ENCODE measurements at places on chromosomes 2 and 18.

GRCh38 chr2:48488545-48488944 lies 41.4 kb upstream of the STON1 start:
- H3K4me3 ChIP-seq: no peak overlapping the region
- H3K27me3 ChIP-seq: no peaks in the 10 kb centered on the region
- no peak for DNase-seq
- peaks cover 16% of the 10 kb centered on the region for H3K36me3 ChIP-seq
- no peak overlapping the region for H3K27ac ChIP-seq
- H3K4me1 ChIP-seq: no peaks in the 10 kb centered on the region

DNA sequence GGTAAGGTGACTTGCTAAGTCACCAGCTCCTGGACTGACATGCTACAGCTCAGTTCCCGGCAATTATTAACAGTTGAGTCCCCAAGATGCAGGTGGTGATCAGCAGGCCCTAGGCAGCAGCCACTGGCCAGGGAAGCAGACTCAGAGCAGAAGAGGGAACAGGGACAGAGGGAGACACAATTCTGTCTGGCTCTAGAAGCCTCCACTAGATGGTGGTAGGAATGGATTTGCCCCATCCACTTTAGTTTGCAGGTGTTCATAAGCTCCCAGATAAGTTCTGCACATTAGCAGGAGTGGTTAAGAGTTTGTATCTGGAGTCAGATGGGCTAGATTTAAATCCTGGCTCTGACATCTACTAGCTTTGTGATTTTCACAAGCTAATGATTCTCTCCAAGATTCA lies 25.5 kb upstream of the SLC1A4 start:
- H3K36me3 ChIP-seq: no peaks in the 10 kb centered on the region
- no peak overlapping the region for H3K4me3 ChIP-seq
- H3K4me1 ChIP-seq: no peaks in the 10 kb centered on the region

DNA sequence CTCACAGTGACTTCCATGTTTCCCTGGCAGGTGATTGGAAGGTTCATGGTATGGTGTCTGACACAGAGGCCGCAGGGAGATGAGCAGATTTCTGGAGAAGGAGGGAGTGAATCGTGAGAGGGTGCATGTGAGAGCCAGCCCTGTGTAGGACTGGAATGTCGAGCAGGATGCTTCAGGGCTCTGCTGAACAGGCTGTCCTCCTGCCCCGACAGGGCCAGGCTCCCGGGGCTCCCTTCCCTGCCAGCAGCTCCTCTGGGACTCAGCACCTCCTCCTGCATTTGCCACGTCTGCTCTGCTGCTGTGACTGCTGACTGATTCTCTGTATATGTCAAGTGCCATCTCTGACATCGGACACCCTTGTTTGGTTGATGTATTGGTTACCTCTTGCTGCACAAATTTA lies 38.5 kb upstream of the INHBB start:
- peaks cover 4% of the 10 kb centered on the region for H3K4me1 ChIP-seq
- no peak overlapping the region for H3K4me3 ChIP-seq
- peaks cover 10% of the 10 kb centered on the region for H3K27me3 ChIP-seq
- H3K27ac ChIP-seq: no peak overlapping the region
- DNase-seq: no peak

DNA sequence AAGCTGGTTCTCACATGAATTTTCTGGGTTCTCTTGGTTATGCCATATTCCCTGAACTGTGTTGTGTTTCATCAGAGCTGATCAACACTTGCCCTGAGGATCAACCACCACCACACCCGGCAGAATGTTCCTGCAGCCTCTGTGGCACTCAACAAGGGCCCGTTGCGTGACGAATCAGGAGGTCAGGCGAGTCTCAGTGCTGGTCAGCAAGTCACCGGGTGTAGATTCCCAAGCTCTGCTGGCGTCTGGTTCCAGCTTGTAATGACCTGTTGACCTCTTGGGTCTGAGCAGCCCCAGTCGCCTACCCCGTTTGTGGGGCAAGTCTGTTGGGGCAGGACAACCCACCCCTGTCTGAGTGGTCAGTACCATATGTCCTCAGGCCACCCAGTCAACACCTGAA lies 46.0 kb downstream of the ADCY3 start:
- no peak overlapping the region for H3K27ac ChIP-seq
- no peaks in the 10 kb centered on the region for H3K36me3 ChIP-seq
- H3K27me3 ChIP-seq: no peaks in the 10 kb centered on the region

- peaks cover 26% of the 10 kb centered on the region for H3K4me1 ChIP-seq
- H3K4me3 ChIP-seq: peak overlapping the region; percentile 20
- peaks cover 1% of the 10 kb centered on the region for H3K36me3 ChIP-seq
- DNase-seq: no peak
- no peaks in the 10 kb centered on the region for H3K27me3 ChIP-seq
Observed at GRCh38 chr2:237674731-237675276, 47.4 kb downstream of the LRRFIP1 start.

GRCh38 chr18:69567813-69568488 lies 167.3 kb downstream of the DOK6 start:
- H3K4me3 ChIP-seq: no peak overlapping the region
- peaks cover 11% of the 10 kb centered on the region for H3K36me3 ChIP-seq
- no peaks in the 10 kb centered on the region for H3K4me1 ChIP-seq
- no peak overlapping the region for H3K27ac ChIP-seq
- DNase-seq: no peak

DNA sequence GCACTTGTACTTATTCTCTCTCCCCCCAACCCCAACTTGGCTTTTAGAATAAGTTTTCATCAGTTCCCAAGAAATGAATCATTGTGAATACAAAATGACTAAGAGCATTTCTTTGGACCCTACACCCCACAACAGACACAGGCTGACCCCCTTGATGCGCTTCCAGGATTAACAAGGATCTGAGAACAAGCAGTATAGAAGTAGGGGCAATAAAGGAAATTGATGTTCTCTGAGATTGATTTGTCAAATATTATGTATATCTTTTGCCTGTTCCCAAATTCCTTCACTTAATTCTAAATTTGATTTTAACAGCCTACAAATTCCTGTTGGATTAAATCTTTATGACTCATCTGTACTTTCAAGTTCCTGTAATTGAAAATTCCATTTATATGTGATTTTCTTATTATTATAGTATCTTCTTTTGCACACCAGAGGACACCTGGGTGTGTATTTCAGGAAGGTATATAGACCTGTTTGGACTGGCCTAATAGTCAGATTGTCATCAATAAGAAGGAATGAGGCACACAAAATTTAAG lies 10.2 kb upstream of the PTPN4 start:
- no peaks in the 10 kb centered on the region for H3K36me3 ChIP-seq
- H3K4me3 ChIP-seq: no peak overlapping the region
- peaks cover 2% of the 10 kb centered on the region for H3K4me1 ChIP-seq
- H3K27me3 ChIP-seq: peaks cover 43% of the 10 kb centered on the region
- no peak for DNase-seq

DNA sequence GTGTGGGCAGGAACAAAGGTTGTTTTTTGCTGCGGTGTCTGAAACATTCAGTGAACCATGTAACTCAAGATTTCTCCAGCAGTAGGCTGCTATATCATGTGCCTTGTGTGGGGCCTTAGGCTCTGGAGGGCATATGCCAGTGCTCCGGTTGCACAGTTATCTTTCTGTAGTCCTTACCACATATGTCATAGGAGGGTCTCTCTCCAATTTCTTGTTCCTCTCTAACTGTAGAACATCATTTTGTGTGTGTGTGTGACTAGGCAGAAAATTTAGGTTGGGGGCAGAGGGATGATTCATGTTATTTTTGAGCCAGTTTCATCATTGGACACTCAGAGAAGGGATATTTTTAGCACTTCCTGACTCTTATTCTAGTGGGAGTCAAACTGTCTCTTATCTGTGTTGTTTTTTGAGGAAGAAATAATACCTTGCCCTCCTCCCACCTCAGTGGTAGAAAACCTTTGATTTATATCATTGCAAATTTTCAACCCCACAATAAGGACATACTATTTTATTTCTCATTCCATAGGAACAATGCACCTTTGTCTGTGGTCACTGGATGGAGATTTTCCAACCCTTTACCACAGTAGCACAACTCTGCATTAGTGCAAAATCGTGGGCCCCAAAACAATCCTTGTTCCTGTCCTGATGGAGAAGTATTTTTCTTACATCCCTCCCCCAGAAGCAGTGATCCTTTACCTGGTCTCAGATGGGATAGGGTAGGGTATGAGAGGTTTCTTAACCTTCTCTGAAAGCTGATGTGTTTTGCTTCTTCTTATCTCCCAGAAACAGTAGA lies 113.9 kb downstream of the CCDC74A start:
- no peaks in the 10 kb centered on the region for H3K4me1 ChIP-seq
- no peak overlapping the region for H3K4me3 ChIP-seq
- H3K27me3 ChIP-seq: no peaks in the 10 kb centered on the region
- no peak overlapping the region for H3K27ac ChIP-seq
- H3K36me3 ChIP-seq: no peaks in the 10 kb centered on the region
- no peak for DNase-seq

DNA sequence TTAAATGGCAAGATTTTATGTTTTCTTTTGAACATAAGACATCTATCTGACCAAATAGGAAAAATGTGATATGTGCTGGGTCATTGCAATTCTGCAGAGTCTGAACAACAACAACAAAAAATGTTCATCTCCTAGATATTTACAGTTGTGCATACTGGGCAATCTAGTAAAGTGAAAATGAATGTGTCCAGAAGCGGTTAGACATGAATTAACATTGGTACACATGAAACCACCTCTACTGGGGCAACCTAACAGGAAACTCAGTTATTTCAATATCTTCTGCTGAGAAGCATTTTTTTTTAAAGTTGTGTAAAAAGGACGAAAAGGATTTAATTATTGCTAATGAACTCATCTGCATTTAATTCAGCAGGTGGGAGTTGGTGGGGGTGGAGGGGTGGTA lies 76.9 kb downstream of the DHRS9 start:
- peaks cover 12% of the 10 kb centered on the region for H3K36me3 ChIP-seq
- DNase-seq: no peak
- no peak overlapping the region for H3K27ac ChIP-seq
- no peak overlapping the region for H3K4me3 ChIP-seq

GRCh38 chr18:56556907-56557306 lies 81.5 kb downstream of the TXNL1 start:
- H3K36me3 ChIP-seq: no peaks in the 10 kb centered on the region
- H3K4me1 ChIP-seq: peaks cover 14% of the 10 kb centered on the region
- no peak overlapping the region for H3K4me3 ChIP-seq
- H3K27ac ChIP-seq: no peak overlapping the region

DNA sequence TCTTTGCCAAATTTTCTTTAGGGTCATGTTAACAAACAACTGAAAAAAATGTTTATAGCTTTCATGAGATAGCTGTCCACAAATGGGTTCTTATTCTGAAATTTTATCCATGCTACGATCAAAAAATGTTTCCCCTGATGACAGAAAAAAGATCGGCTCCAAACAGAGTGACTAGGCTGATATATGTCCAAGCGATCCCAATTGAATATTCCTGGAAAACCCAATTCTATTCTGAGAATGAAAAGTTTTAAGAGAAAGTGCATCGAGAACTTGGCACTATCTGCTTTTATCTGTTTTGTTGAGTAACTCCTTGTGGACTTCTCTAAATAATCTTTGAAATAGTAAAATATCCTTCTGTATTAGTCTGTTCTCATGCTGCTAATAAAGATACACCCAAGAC lies 19.1 kb downstream of the KCNE4 start:
- no peak for DNase-seq
- no peaks in the 10 kb centered on the region for H3K36me3 ChIP-seq
- no peak overlapping the region for H3K27ac ChIP-seq
- H3K4me1 ChIP-seq: no peaks in the 10 kb centered on the region

- H3K27me3 ChIP-seq: no peaks in the 10 kb centered on the region
- no peaks in the 10 kb centered on the region for H3K4me1 ChIP-seq
- DNase-seq: no peak
- H3K27ac ChIP-seq: no peak overlapping the region
- no peak overlapping the region for H3K4me3 ChIP-seq
Observed at GRCh38 chr18:22309191-22309590, 108.5 kb downstream of the CTAGE1 start.

GRCh38 chr18:35376393-35376741 lies 770 bp downstream of the ZNF396 start:
- peaks cover 1% of the 10 kb centered on the region for H3K36me3 ChIP-seq
- H3K27ac ChIP-seq: peak overlapping the region; percentile 92
- peak overlapping the region; percentile 82 for H3K4me3 ChIP-seq
- H3K4me1 ChIP-seq: peaks cover 8% of the 10 kb centered on the region
- H3K27me3 ChIP-seq: peaks cover 15% of the 10 kb centered on the region
- peak; percentile 13 for DNase-seq

DNA sequence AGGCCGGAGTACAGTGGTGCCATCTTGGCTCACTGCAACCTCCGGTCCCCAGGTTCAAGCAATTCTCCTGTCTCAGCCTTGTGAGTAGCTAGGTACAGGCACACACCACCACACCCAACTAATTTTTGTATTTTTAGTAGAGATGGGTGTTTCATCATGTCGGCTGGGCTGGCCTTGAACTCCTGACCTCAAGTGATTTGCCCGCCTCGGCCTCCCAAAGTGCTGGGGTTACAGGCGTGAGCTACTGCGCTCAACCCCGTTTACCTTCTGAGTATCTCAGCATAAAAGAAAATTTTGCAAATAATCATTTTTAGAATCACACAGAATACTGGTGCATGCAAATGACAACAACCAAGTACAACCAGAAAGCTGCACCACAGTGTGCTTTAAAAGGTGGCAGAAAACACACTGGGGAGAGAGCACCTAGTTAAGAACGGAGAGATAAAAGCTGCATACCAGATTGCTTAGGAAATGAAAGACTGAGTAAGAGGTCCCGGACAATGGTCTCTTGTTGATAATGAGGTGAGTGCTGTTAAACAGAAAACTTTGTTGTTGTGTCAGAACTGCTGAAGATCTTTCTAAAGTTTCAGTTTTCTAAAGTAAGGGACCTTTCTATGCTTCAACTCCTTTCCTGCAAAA lies 189.6 kb downstream of the ACTR3 start:
- peaks cover 24% of the 10 kb centered on the region for H3K4me1 ChIP-seq
- DNase-seq: no peak
- no peak overlapping the region for H3K27ac ChIP-seq
- H3K4me3 ChIP-seq: no peak overlapping the region

DNA sequence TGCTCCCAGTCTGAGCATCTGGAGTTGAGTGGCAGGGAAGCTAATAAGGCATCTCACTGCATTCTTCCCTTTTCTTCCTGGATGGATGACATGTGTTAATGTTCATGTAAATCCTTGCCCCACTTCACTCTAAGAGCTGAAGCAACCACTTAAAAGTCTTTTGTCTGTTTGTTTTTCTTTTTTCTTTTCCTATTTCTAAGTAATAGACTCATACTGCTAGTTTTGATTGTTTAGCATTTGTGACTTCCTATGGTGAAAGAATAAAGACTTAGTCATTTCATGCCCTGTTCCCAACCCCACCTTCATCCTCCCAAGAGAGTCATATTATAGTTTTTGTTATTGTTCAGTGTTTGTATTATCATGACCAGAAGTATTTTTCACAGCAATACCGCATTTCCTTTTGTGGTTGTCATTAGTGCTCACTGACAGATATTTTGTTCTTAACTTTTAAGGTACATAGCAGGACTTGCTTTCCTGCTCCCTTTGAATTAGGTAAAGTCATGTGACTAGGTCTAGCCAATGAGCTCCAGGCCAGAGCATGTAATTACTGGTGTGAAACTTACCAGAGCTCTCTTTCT lies 18.1 kb upstream of the SPP2 start:
- H3K4me3 ChIP-seq: no peak overlapping the region
- DNase-seq: no peak
- no peak overlapping the region for H3K27ac ChIP-seq
- H3K27me3 ChIP-seq: peaks cover 21% of the 10 kb centered on the region
- no peaks in the 10 kb centered on the region for H3K4me1 ChIP-seq
- H3K36me3 ChIP-seq: peaks cover 3% of the 10 kb centered on the region

All from progenitor cell of endocrine pancreas (in vitro differentiated cells).